Activated CD8-positive, alpha-beta memory T cell treated with anti-CD3 and anti-CD28 coated beads for 24 hours (primary cell): ENCODE measurements at places on chromosomes 1 and 21.

DNA sequence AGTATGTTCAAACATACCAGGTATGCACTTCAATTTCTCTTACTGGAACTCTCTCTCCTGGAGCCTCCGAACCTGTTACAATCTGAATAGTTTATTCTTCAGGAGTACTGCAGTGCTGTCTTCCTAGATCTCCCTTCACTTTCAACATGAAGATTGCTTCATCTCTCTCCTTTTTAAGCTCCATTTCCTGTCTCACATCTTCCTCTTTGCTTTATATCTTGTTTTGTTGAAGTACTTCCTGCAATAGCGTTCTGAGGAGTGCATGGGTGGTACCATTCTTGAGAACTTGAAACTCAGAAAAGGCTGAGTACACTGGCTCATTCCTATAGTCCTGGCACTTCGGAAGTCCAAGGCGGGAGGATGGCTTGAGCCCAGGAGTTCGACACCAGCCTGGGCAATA lies 15.7 kb upstream of the C1orf146 start:
- no peak for DNase-seq

DNA sequence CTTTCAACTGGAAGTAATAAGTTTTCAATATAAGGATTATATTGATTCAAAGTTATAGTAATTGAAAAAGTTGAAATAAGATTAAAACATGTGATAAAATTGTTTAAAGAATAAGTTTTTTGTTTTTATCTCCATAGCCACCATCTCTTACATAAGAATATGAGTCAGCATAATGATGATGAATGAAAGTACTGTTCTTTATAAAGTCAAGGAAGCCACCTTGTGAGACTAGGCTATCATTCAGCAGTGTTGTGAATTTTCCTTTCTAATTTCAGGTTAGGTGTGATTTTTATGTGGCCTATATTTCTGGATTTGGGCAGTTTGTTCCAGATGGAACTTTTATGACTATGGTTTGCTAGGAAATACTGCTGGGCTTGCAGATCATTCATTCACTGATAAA lies 22.4 kb upstream of the ASB17 start:
- DNase-seq: no peak

- no peak for DNase-seq
Observed at GRCh38 chr1:81420760-81421159, 380.0 kb upstream of the ADGRL2 start.

DNA sequence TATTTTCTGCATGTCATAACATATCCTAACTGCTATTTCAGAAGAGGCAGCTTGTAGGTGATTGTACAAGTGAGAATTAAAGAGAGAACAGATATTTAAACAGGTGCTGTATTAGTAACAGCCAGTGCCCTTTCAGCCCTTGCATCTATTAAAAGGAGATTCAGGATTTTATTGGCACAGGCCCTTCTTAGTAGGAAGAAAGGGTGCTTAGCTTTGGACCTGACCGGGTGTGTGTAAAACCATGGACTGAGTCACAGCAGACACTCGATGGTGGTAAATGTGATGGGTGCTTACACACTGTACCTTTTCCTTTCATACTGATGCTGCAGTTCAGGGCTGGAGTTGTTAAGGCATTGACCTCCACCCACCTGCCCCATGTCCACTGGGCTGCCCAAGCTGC lies 12.7 kb upstream of the CD101 start:
- DNase-seq: no peak

DNA sequence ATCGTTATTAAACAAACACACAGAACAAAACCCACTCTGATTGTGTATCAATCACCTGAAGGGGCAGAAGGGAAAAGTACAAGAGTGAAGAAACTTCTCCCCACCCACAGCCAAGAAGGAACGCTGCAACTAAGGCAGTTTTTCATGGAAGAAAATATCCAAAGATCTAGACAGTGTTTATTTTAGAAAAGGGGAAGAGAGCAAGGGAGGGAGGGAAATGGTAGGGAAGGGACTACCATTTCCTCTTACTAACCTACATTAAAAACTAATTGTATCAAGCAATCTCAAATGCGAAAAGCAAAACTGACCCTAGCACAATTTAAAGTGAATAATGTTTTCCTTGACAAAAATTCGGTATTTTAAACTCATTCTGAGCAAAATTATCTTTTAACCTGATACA lies 3.5 kb downstream of the NRIP1 start:
- DNase-seq: no peak
